ENCODE measurements at places on chromosomes 13 and 19.

DNA sequence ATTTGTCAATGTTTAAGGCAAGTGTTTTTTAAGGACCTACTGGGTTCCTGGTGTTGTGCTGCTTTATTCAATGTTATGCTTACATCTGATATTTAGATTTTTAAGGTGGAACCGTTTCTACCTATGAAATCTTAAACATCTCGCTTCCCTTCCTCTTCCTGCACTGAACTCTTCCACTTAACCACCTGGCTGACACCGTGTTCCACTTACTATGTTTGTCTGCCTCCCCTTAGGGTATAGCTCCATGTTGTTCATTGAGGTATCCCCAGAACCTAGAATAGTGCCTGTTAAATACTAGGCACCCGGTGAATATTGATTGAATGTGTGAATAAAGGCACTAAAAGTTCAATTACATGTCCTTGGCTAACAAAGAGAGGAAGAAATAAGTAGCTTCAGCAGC lies 104.9 kb downstream of the RNF17 start:
- DNase-seq = no peak

DNA sequence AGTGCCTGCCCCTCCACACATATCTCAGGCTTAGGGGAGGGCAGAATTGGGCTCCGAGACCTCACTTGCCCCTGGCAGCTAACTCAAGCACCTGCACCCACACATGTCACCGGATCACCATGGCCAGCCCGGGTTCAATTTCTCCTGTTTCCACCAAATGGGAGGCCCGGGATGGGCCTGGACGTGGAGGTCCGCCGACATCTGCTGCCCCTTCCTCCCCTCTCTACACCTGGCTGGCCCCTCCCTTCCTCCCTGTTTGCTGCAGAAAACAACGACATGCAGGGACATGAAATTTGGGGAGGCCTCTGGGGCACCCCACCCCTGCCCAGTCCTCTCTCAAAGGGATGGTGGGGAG lies 1.3 kb downstream of the PRKD2 start:
- DNase-seq = no peak

GRCh38 chr19:10412257-10412977 lies 7.9 kb upstream of the PDE4A start:
- no peak for DNase-seq

DNA sequence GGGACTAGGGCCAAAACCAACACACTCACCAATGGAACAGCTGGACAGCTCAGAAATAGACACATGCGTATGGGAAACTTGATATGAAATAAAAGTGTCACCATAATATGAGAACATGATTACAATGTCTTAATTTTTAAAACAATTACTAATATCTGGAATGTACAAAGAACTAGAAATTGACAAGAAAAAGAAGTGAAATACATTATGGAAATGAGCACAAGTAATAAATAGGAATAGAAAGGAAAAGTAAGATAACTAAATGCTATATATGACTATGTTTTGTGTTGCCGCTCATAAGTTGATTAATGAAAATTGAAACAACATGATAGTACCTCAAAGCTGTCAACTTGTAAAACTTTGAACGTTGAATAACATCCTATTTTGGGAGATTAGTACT lies 801.1 kb downstream of the SLITRK5 start:
- no peak for DNase-seq

- peak; percentile 49 for DNase-seq
Measured at GRCh38 chr13:24995225-24995804, 100.6 kb upstream of the PABPC3 start.

DNA sequence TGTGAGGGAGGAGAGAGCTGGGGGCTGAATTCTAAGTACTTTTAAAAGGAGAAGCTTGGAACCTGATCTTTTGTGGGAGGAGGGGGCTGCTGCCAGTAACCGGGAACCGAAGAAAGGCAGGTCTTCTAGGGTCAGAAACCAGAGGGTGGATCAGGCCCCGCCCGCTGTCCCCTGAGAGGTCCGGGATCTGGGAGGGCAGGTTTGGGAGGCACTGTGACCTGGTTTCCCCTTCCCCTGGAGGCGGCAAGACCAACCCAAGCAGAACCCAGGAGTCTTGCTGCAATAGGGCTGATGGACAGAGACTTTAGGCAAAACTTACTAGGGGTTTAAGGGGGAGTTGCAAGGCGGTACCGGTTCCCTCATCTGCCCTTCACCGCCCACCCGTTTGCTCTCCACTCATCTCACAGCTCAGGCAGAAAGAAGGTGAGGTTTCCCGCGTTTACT lies 707 bp upstream of the KLK8 start:
- no peak for DNase-seq

DNA sequence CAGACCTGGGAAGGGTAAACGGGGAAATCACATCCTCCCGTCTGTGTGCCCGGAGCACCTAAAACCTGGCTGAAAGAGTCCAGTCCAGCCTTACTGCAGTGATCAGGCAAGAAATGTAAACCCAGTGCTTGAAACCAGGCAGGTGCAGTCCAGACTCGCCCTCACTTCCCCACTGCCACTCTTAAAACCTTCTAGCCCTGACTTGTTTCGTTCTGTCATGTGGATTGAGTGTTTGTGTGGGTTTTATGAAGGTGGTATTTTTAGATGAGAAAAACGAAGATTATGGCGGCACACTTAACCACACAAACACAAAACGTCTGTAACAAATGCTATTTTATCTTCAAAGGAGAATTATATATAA lies 839 bp upstream of the CKAP2 start:
- DNase-seq = no peak

DNA sequence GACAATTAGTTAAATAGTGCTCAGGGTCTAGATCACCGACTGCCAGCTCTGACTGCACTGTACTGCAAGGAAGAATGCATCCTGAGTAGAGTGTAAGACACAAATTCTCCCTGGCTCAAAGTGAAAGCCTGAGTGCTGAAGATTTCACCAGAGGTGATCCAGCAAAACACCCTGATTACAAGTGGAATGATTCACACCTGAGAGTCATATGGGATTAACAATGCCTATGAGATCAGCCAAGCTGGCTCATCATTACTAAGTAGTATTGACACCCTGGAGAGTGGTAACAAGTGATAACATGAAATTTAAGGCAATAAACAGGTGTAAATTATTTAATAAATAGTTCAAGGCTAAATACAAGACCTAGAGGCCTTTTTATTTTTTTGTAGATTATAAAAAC lies 403.8 kb upstream of the PRR20A start:
- DNase-seq = no peak

GRCh38 chr13:20101467-20102316 lies 59.2 kb downstream of the GJA3 start:
- DNase-seq = no peak

DNA sequence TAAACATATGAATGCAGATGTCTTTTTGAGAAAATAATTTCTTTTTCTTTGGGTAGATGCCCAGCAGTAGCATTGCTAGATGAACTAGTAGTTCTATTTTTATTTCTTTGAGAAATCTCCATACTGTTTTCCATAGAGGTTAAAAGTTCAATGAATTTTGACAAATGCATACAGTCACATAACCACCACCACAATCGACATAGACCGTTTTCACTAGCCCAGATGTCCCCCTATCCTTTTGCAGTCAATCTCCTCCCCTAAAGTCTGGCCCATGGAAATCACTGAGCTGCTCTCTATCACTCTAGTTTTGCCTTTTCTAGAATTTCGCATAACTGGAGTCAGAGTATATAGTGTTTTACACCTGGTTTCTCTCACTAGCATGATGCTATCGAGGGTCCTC lies 10.8 kb downstream of the FAM216B start:
- DNase-seq = no peak

DNA sequence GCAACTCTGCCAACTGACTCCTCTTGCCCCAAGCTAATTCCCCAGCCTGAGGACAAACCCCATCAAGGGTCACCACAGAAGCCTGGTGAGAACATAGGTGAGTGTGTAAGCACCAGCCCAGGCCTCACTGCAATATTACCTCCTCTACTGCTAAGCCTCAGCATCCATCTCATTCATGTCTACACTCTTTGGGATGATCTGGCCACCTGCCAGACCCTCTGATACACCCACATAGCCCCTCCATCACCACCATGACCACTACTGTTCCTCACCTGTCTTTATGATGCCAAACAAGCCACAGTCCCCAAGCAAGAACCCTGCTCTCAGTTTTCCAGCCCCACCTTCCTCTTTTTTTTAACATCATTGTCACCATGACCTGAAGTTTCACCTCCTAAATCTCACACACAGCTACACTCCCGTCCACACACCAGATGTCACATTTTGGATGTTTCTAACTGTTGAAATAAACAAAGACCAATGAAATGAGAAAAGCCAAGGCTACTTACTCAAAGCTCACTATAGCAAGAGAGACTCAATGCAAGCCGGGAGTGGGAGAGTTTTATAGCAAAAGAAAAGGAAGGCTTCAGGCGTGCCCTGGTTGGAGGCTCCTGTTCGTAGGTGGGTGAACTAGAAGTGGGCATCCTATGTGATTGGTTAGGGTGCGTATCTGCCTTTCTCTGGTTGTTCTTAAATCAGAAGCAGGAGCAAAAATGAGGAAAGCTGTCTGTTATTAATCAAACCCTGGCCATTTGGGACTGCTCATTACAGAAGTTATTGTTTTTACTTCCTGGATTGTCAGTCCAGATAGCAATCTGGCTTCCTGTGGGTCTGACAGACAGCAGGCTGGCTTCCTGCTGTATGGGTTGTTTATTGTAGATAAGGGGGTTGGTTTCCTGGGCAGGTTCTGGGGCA lies 2.0 kb downstream of the ZNF792 start:
- DNase-seq = no peak

- no peak for DNase-seq
Measured at GRCh38 chr19:52557231-52557995, 12.7 kb upstream of the ZNF701 start.

DNA sequence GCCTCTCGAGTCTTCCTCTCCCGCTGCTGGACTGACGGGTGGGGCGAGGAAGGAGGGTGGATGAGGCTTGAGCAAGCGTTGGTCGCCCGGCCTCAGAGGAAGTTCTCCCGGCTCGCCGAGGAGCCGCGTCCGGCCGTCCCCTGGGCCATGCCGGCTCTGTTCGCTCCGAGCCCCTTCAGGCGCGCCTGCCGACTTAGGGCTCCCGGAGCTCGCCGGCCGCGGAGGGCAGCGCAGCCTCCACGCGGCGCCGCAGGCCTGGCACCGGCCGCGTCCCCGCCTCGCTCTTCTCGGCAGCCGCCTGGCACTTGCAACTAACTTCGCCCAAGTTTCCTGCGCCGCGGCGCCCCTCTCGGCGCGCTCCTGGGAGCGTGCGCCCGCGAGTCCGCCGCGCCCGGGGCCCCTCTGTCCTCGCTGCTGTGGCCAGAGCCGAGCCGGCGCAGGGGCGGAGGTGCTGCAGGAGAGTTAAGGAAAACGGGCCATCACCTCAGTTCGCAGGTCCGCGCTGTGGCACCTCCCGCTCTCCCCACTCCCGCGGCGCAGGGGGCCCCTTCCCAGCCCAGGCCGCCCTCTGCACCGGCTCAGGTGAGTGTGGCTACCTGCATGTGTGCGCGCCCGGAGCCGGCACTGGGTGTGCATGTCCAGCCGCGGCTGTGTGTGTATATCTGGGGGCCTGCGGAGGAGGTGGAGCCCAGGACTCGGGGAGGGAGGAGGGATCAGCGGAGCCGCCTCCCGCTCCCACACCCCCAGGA lies 641 bp upstream of the SOX21 start:
- DNase-seq = peak; percentile 45

- no peak for DNase-seq
Measured at GRCh38 chr13:94268661-94269060, 210.8 kb downstream of the DCT start.

DNA sequence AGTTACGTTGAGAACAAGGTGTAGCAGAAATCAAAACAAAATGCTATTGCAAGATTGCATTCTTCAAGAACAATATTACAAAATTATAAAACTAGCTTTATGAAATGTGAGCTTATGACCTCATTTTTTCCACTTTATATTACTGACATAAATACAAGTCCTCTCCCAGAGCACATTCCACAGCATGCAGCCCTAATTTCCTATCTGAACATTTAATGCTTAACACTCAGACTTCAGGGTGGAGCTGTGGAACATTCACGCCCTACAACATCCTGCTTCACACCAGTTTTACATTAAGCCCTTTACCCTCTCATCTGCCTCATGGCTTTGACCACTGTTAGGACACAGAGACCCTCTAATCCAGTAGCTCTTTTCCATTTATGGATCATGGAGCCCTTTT lies 65.5 kb downstream of the EPSTI1 start:
- DNase-seq = no peak

GRCh38 chr19:36686365-36687213 lies 823 bp upstream of the ZNF567 start:
- no peak for DNase-seq

All from C1 segment of cervical spinal cord (tissue), 14 donors.